NCI-H774 (cell line): ENCODE measurements at places on chromosomes 13 and 19.

GRCh38 chr13:77545626-77546412 is 10.3 kb downstream of the SCEL start:
- no peak for DNase-seq

- no peak for DNase-seq
Observed at GRCh38 chr13:92938486-92939020, 288.1 kb upstream of the GPC6 start.

- no peak for DNase-seq
Observed at GRCh38 chr19:2524840-2525723, 49.2 kb downstream of the GADD45B start.

GRCh38 chr13:36475468-36475867 is 43.2 kb downstream of the CCNA1 start:
- no peak for DNase-seq

- peak; percentile 53 for DNase-seq
Observed at GRCh38 chr13:109684824-109685202, 101.6 kb downstream of the IRS2 start.

GRCh38 chr13:25874064-25874737 is 177.6 kb downstream of the SHISA2 start:
- no peak for DNase-seq

DNA sequence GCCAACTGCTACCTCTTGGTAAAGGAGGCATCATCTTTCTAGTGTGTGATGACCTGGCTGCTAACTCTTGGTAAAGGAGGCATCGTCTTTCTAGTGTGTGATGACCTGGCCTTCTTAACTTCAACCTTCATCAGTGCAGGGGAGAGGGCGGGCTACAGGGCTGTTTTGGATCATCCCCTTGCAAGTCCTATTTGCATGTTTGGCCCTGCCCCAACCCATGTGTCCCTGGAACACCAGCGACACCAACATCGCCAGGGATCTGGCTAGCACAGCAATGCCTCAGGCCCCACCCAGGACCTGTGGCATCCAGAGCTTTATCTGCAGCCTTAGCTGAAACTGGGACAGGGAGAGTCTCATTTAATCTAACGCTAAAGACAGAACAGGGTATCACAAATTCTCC is 492.4 kb downstream of the MYO16 start:
- DNase-seq: no peak

DNA sequence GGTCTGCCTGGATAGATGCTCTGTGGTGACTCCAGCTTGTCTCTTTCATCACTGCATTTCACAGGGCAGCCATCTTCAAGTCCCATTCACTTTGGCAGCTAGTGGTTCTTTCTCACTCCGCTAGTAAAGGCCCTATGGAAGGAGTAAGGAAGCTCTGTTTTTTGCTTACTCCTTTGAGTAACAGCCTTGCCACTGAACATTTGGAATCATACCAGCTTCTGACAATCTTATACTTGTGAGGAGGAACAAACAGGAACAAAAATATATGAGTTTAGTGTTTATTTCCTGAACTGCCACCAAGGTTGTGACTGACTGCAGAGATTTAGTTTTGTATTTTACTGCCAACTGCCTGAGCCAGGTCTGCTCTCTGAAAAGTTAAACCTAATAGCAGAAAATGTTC is 38.7 kb downstream of the KCTD4 start:
- DNase-seq: no peak

- DNase-seq: no peak
Observed at GRCh38 chr13:75305059-75305458, 176.9 kb downstream of the TBC1D4 start.

DNA sequence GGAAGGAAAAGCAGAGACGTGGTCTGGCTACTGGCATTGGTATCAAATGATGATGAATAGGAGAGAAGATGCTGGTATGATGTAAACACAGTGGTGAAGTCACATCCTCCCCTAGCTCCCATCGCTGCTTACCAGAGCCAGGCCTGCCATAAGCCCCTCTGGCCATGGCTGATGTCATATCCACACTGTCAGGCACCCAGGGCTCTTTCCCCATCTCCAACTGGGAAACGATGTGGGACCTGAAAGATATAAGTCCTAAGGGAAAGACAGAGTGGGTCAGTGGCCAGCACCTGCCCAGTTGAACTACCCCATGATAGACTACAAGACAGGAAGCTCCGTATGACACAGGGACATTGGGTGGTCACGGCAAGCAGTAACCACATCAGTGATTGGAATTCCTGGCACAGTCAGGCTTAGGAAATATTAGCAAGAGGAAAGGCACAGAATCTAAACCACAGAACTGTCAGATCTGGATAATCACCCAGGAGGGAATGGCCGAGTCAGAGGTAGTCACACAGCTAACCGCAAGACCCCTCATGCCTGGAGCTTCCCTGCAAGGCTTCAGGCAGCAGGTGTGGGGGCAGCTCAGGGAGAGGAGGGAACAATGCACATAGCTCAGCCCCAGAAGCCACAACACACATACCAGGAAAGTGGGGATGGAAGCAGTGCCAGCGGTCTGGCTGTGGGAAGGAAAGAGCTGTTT is 3.8 kb downstream of the ZNF792 start:
- DNase-seq: no peak

- DNase-seq: no peak
Observed at GRCh38 chr19:29841209-29841558, 29.4 kb downstream of the CCNE1 start.

DNA sequence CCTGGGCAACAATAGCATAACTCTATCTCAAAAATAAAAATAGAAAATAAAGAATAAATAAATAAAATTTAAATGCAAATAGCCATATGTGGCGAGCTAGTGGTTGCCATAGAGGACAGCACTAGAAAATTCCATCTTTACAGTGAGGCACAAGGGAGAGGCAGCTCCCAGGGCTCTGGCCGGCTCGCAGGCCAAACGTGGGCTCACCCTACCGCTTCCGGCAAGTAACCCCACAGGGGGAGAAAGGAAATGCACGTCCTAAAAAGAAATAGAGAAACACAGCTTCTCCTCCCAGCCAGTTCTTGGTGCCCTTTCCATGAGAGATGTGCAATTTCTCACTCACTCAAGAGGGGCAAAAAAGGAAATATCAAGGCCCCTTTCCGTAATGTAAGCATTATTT is 12.4 kb upstream of the GRWD1 start:
- no peak for DNase-seq

DNA sequence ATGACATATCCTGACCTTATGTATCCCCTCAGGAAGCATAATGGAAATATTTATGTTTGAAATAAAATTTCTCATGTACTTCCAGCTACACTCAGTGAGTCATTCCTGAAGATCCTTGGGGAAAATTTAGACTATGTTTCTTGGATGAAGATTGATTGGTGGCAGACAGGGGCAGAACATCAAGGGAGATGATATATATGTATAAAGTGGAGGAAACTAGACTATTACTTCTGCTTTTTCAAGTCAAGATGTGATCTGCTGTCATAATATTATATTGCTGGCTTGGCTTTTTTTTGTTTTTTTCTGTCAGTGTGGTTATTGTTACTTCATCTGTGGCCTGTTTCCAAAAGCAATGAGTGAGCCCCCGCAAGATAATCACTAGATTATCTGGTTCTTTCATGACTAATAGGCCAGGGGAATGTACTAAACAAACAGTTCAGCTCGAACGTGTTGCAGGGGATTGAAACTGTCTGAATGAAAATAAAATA is 87.2 kb upstream of the TNFSF11 start:
- DNase-seq: no peak

DNA sequence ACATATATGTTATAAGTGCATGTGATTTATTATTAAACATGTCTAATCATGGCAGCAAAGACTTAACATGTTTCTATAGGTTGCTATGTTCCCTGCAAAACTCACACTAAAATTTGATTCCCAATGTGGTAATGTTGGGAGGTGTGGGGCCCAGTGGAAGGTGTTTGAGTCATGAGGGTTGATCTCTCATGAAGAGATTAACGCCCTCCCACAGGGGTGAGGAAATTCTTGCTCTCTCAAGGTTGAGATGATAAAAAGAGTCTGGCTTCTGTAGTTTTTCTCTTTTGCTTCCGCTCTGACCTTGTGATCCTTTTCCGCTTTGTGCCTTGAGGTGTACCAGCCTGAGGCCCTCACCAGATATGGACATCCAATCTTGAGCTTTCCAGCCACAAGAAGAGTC is 737.5 kb upstream of the SLITRK5 start:
- no peak for DNase-seq

DNA sequence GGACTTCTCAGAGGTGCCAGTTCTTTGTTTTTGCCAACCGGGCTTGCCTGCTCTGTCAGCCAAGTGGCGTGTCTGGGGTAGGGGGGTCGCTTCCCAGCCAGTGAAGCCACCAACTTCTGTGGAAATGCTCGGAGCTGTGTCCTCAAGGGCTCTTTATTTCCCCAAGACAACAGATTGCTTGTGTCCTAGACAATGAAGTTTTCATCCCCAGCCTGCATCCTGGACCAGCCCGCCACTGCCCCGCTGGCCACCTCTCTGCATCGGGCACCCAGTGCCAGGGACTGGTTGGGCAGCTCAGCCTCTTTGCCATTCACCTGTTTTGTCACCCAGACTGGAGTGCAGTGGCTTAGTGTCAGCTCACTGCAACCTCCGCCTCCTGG is 3.7 kb downstream of the RAB11B start:
- DNase-seq: no peak
